ENCODE measurements at places on chromosomes 2 and 18. TPM values are rescaled to one million over a fixed set of nuclear protein-coding genes. Genes with fewer than 3 reads are reported as not detected.

SCG2 gene
- total RNA-seq, result 0.32 TPM

UGT1A5 gene
- not detected for total RNA-seq

CCBE1 gene
- 302 TPM for total RNA-seq

UGT1A7 gene
- not detected for total RNA-seq
